ENCODE measurements at places on chromosomes 2 and 18.

GRCh38 chr18:2653467-2653866 is 2.1 kb upstream of the SMCHD1 start:
- no peak for DNase-seq

- no peak for DNase-seq
Observed at GRCh38 chr2:96957244-96957643, 29.1 kb downstream of the FAM178B start.

GRCh38 chr18:79410731-79411613 is 15.2 kb downstream of the NFATC1 start:
- DNase-seq, result no peak

- no peak for DNase-seq
Observed at GRCh38 chr2:162828545-162828944, 10.0 kb downstream of the KCNH7 start.

GRCh38 chr18:60500960-60501359 is 128.4 kb upstream of the MC4R start:
- DNase-seq, result no peak
